Activated CD4-positive, alpha-beta T cell treated with anti-CD3 and anti-CD28 coated beads, Interleukin-2, amount 50 U/mL, for 4 hours (primary cell): ENCODE measurements at places on chromosomes 12 and 14.
A peak's percentile ranks its signal among the peaks of the same experiment; 100 is the strongest.

DNA sequence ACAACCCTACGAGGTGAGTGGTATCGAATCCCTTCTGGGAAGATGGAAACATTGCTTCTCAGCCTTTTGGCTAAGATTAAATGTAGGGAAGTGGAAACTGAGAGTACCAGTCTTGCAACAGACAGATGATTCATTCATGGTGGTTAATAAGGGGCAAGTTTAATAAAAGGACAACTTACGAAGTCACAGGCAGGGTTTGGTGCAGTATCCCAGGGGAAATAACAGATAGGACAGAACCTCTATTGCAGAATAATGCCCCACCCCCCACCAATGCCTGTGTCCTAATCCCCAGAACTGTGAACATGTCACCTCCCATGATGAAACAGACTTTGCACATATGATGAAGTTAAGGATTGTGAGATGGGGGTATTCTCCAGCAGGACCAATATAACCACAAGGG is 212.5 kb downstream of the TBX5 start:
- DNase-seq = no peak

DNA sequence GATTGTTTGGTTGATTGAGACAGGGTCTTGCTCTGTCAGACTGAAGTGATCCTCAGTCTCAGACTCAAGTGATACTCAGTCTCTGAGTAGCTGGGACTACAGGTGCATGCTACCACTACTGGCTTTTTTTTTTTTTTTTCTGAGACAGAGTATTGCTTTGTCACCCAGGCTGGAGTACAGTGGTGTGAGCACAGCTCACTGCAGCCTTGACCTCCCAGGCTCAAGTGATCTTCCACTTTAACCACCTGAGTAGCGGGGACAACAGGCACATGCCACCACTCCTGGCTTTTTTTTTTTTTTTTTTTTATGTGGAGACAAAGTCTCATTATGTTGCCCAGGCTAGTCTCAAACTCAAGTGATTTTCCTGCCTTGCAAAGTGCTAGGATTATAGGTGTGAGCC is 31.8 kb downstream of the CPSF2 start:
- DNase-seq = no peak

DNA sequence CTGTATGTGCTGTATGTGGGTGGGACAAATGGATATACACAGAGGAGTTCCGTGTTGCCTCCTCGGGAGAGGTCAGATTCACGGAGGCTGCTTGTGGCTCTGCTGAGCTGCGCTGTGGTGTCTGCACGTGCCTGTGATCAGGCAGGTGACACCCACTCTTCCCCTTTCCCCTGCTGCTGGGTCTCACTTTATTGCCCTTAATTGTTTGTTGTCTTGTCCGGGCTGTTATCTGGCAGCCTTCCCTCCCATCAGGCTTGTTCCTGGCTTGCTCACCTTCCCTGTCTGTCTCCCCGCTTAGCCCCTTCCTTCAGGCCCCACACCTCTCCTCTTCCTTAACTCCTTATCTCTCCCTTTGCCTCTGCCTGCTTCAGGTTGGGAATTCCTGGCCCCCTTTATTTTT is 13.5 kb downstream of the WNT5B start:
- no peak for DNase-seq

- no peak for DNase-seq
Measured at GRCh38 chr12:32522331-32523221, 123.2 kb downstream of the FGD4 start.

GRCh38 chr12:75207338-75208083 is 2.1 kb downstream of the KCNC2 start:
- no peak for DNase-seq

DNA sequence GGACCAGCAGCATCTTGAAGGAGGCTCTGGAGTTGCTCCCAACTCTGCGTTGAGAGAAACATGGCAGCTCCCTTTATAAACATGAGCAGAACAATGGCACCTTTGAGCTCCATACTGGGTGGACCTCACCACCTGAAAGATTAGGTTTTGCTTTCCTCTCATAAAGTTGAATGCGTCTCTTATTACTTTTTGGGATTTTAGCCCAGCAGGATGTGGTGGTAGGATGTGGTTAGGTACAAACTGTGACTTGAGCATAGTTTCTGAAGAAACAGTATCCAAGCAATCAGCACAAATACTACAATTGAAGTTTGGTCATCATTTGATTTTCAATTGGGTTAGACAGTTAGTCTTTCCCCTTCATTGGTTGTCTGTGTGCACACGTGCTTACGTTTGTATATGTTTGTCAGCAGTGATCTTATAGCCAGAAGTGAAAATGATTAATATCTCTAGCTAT is at the start of gene PRR4:
Gene PRR4, minus strand, starts transcription at position 51 of the 454 bp plus-strand sequence. Its CDS starts 38 bp downstream, at position 13.
- DNase-seq = no peak

GRCh38 chr14:105861985-105862465 is 335.6 kb downstream of the TMEM121 start:
- no peak for DNase-seq

DNA sequence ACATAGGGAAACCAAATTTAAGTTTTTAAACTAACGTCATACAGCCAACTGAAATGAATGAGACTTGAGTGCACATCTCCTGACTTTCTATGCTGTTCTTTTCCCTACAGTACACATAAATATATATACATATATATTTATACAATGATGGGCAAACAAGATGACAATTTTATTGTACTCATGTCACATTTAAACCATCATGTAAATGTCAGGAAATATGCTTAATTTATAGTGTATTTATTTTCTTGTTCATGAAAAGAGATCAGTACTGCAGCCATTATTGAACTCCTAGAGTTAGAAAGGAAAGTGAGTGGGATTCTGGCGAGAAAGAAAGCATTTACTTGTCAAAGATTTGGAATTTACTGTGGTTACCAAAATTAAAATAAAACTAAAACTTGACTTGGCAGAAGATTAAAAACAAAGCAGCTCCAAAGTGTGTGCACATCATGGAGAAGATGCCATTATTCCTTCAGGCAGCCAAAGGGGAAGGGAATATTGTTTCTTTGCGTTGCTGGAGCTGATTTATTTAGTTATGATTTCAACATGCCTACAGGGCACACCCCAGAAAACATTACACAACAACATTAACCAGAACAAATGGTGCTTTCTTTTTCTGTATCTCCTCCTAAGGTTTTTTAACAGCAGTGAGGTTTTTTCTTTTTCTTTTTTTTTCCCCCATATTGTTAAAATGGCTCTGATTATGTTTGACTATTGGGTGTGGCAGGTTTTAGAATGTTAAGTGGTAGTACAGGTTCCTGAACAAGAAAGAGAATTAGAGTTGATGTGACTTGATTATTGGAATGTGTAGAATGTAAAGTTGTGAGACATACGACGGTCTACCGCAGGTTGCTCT is 144.6 kb downstream of the RAD51B start:
- no peak for DNase-seq

GRCh38 chr14:72247896-72248465 is 315.8 kb downstream of the RGS6 start:
- no peak for DNase-seq

DNA sequence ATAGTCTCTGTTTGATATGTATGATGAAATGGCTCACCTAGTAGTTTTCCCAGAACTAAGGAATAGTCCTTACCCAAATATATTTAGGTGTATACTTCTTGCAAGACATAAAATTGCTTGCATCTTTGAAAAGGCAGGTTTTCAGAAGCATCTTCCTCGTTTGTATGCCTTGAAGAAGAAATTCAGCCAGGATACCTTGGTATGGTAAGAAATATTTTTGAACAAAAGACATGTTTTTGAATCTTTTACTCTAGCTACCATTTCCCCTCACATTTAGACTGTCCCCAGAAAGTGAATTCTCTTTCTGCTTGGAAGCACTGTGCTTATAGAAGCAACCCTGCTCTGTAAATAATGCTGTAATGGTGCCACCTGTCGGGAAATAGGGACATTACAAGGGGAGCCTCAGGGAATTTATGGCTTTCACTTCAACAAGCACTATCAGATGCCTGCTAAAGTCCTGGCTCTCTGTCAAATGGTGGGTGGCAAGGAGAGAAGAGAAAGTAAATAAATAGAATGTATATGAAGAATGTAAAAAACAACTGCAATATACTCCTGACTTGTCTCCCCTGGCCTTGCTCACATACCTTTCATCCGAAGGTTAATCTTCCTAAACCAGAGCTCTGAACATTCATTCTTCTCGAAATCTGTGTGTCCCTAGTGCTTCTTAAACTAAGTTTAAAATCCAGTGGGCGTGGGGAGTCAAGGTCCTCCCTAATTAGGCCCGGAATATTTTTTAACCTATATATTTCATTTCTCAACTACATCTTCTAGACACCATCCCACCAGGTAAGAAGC is 6.1 kb downstream of the CCDC184 start:
- DNase-seq = peak; percentile 72

GRCh38 chr14:96380735-96381134 is 11.2 kb upstream of the AK7 start:
- DNase-seq = no peak

DNA sequence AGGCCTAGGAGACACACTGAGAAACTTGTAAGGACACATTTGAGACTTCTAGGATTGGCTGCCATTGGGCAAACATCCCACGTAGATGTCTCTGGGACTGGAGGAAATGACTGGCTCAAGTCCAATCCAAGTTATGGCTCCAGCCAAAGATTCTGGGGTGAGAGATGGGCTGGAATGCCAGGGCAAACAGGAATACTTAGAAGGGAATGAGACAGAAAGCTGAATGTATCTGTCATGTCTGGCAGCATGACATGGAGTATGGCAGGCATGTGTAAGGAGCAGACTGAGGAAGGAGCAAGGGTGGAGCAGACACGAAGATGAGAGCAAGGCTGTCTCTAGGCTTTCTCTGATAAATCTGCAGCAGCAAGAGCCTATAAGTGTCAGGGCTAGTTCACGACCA is 209.2 kb downstream of the PHLDA1 start:
- no peak for DNase-seq

- no peak for DNase-seq
Measured at GRCh38 chr14:95294834-95295599, 24.7 kb downstream of the CLMN start.

DNA sequence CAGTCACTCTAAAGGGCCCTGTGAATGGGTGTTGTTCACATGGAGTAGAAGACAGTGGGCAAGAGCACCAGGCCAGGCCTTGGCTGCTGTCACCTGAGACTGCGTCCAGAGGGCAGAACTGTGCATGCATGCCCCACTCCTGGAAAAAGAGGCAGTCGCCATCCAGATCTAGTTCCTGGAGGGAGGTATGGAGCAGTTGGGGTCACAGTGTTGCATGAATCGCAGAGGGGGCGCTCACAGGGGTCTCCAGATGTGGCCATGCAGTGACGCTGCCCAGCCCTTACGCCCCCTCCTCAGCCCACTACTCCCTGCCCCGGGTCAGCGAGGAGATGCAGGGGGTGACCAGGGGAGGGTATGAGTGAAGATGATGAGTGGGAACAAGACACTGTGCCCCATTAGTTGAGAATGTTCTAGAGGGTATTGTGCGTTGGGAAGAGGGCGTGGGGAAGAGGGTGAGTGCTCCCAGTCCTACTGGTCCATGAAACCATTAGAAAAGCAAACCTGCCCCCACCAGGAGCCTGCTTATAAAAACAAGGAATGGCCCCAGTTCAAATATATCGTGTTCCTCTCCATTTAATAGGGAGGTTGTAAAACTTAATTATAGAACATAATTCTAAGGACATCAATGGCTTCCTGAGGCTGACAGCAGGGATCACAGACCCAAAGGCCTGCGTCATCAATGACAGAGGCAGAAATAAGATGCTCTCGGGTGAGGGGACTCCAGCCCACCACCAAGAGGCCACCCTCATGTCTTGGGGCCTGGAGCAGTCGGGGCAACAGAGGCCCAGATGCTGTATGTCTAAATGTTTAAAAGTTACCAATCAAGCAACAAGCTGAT is 32.2 kb upstream of the BCL7A start:
- DNase-seq = no peak

- no peak for DNase-seq
Measured at GRCh38 chr14:72485695-72486094, 408.2 kb downstream of the DPF3 start.

DNA sequence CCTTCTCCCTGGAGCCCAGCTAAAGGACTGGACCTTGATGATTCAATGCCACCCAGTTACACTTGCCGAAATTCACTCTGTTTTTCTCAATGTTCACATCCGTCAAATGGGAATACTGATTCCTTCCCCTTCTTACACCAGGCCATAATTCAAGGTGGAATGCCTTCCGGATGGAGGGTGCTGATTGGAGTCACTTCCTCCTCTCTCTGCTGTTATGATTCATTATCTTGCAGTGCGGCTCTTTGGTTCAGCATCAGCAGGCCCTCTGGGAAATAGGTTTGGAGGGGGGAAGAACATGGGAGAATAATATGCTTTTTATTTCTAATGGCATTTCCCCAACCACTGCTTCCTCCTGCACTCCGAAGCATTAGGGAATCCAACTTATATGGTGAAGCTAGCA is 390.6 kb upstream of the TBX3 start:
- DNase-seq = no peak

- DNase-seq = no peak
Measured at GRCh38 chr12:88650715-88651114, 70.4 kb upstream of the KITLG start.

- DNase-seq = no peak
Measured at GRCh38 chr14:65486863-65487262, 74.3 kb downstream of the FUT8 start.

- DNase-seq = no peak
Measured at GRCh38 chr14:20617138-20618003, 24.1 kb downstream of the OR6S1 start.

GRCh38 chr14:93648440-93649168 is 139.7 kb downstream of the PRIMA1 start:
- DNase-seq = no peak

GRCh38 chr12:89529738-89530137 is 3.9 kb upstream of the POC1B start:
- DNase-seq = no peak

DNA sequence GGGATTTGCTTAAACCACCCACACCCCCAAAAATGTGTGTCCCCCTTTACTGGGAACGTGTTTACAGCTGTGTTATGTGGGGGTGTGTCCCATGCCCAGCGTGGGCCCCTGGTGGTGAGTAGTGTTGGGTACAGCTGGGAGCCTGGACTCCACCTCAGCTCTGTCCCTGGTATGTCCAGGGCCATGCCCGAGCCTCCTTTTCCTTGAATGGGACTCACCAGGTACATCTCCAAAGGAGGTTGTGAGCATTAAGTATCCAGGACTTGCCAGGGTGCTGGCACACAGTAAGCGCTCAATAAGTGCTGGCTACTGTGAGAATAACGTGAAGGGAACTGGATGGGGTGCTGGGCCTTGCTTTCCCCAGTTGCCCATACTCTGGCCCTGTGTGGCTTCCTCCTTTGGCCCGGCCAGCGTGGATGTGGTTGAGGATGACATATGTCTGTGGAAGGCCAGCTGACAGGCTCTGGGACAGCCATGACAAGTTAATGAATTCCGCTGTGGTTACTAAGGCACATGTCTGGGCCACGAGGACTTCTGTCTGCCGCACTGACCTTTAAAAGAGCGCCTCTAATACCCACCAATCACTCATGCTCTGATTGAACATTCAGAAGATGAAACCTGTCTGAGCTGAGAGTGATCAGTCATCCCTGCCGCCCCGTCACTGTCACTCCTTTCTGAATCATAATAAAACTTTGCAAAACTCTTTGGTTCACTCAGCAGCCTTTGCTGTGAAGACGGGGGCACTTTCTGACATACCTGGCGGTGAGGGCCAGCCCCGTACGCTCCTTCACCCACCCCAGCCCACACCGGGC is 74.7 kb downstream of the DIO3 start:
- DNase-seq = no peak

GRCh38 chr14:95227279-95227860 is 70.0 kb upstream of the DICER1 start:
- no peak for DNase-seq
